ENCODE measurements at places on chromosomes 16 and 17.

DNA sequence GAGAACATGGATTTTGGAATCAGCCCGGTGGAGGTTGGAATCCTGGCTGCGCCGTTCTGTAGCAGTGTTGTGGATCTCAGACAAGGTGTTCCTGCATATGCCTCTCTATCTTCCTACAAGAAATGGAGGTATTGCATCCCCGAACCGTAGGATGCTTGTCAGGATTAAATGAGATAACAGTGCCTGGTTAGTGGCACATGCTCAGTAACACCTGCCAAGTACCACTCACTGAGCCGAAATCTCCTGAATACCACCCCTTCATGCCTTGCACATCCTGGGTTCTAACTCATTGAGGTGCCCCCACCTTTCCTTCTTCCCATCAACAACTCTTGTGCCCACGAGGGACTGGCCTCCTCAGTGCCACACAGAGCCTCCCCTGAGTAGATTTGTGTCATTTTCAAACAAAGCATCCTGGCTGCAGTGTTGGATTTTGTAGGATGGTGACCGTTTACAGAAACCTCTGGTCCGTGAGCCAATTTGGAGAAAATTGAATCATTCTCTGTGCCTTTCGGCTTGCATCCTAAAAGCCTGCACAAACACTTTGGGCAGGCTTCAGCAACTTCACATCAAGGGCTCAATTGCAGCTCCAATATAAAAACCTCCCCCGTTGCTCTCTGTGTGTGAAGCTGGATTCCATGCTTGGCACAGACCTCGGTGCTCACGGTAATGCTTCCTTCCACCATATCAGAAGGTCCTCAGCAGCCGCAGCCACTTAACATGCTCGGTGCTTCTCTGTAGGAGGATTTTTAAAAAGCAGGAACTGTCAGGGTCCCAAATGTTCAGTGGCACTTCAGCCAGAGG lies 84.2 kb downstream of the WWOX start:
- no peak for DNase-seq

DNA sequence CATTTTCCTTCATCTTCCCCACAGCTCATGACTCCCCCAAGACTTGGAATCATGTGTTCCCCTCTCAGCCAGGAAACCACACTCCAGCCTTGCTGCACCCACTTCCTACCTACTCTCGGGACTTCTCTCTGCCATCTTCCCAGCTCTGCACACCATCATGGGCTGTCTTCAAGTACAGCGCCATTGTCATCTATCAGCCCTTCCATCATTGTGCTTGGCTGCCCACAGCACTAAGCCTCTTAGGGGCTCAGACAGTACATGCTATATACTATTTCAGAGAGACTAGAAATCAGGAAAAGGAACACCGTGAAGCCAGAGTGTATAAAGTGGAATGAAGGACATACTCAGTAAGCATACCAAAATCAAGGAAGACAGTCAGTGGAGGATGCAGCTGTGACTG lies 64.7 kb downstream of the CDH11 start:
- DNase-seq = no peak

- DNase-seq = no peak
Observed at GRCh38 chr16:68786685-68787418, 49.8 kb downstream of the CDH1 start.

GRCh38 chr17:33385713-33386112 lies 92.6 kb upstream of the ASIC2 start:
- DNase-seq = no peak

DNA sequence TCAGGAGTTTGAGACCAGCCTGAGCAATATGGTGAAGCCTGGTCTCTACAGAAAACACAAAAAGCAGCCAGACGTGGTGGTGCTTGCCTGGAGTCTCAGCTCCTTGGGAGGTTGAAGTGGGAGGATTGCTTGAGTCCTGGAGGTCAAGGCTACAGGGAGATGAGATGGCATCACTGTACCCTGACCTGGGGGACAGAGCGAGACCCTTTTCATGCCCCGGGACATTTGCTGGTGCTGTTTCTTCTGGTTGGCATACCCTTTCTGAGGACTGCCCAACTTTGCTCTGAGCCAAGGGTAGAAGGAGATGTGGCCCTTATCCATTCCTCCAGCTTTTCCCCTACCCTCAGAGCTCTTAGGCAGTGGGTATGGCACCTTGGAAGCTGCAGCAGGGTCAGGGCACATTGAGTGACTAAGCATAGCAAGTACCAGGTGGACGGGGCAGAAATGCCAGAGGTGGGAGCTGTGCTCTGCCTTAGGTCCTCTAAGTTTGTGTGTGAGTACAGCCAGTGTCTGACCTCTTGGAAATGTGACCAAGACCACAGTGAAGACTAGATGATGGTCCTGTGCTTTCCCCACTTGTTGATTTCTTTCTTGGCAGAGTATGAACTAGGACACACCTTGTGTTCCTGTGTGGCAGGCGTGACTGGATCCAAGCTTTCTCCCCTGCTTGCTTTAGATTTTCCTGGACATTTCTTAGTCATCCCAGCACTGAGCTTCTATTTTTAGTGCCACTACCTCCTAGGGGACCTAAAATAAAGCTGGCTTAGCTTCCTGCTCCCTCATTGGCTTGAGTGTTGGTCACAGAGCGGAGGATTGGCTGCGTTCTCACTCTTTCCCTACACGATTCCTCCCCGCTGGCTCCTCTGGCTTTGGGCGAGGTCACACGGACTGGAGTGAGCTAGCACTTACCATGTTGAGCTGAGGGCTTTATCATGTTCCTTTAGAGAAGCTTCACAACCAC lies 9.9 kb upstream of the EDC4 start:
- no peak for DNase-seq

GRCh38 chr17:77688369-77688768 lies 270.1 kb upstream of the TNRC6C start:
- DNase-seq = no peak

- no peak for DNase-seq
Observed at GRCh38 chr17:47816947-47817346, 4.6 kb downstream of the OSBPL7 start.

DNA sequence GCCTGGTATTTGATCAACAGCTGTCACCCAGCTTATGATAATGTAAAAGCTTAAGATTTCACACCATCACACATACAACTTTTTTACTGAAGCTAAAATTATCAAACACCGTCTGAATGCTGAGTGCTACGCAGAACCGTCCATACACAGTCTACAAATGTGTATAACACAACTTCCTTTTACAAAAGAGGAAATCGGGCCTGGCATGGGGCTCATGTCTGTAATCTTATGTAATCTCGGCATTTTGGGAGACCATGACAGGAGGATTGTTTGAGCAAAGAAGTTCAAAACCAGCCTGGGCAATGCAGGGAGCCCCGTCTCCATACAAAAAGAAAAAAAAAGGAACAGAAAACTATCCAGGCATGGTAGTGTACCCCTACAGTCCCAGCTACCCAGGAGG lies 19.6 kb upstream of the QRICH2 start:
- no peak for DNase-seq

Measured in erythroblast (primary cell).